HuH-7 (cell line): ENCODE measurements at places on chromosomes 16 and 17.

GRCh38 chr17:80890921-80891396 is 100.7 kb upstream of the CHMP6 start:
- DNase-seq, result no peak

GRCh38 chr17:57971572-57971971 is 16.4 kb upstream of the CUEDC1 start:
- no peak for DNase-seq

- DNase-seq, result no peak
These were observed 458.4 kb downstream of the SHISA9 start for GRCh38 chr16:13359835-13360234.

- no peak for DNase-seq
These were observed 13.3 kb upstream of the CSNK2A2 start for GRCh38 chr16:58211245-58211644.

- no peak for DNase-seq
These were observed 239.6 kb downstream of the CDH11 start for GRCh38 chr16:64882078-64882784.

GRCh38 chr16:82395212-82395611 is 225.2 kb upstream of the MPHOSPH6 start:
- DNase-seq, result no peak

DNA sequence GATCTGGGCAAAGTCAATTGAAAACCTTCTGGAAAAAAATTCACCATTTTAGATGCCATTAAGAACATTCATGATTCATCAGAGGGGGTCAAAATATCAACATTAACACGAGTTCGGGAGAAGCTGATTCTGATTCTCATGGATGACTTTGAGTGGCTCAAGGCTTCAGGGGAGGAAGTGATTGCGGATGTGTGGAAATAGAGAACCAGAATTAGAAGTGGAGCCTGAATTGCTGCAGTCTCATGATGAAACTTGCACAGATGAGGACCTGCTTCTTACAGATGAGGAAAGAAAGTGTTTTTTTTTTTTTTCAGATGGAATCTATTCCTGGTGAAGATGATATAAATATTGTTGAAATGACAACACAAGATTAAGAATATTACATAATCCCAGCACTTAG is 12.9 kb downstream of the ITGAX start:
- DNase-seq, result no peak

DNA sequence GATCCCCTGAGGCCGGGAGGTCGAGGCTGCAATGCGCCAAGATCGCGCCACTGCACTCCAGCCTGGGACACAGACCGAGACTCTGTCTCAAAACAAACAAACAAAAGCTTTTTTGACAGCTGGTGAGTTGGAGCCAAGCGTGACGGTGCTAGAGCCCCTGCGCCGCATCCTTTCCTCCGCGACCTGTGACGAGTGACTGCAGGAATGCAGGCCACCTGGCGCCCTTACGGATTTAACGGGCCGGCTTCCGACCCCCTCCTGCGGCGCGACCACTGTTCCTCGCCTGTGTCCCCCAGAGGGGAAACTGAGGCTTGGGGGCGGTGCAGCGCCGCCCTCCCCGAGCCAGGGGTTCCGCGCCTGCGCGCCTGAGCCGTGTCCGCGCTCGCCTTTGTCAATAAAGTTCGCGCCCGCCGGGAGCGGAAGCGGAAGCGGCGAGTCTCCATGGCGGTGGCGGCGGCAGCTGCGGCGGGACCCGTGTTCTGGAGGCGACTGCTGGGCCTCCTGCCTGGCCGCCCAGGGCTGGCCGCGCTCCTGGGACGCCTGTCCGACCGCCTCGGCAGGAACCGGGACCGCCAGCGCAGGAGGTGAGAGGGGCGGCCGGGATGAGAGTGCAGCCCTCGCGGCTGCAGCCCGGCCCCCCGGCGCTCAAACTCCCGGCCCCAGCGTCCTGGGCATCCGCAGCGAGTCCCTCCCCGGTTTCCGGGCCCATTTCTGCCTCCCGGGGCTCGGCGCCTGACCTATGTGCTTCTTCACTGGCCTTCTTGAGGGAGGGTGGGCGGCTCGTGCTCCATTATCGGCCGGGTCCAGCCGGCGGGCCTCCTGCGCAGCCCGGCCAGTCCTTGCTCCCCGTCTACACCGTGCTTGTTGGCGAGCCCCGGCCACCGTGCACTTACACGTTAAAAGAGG is at the start of gene PGS1:
Gene PGS1, plus strand, starts transcription at position 425 of the 906 bp plus-strand sequence. Its CDS starts 17 bp downstream, at position 442.
- DNase-seq, result peak; percentile 80

DNA sequence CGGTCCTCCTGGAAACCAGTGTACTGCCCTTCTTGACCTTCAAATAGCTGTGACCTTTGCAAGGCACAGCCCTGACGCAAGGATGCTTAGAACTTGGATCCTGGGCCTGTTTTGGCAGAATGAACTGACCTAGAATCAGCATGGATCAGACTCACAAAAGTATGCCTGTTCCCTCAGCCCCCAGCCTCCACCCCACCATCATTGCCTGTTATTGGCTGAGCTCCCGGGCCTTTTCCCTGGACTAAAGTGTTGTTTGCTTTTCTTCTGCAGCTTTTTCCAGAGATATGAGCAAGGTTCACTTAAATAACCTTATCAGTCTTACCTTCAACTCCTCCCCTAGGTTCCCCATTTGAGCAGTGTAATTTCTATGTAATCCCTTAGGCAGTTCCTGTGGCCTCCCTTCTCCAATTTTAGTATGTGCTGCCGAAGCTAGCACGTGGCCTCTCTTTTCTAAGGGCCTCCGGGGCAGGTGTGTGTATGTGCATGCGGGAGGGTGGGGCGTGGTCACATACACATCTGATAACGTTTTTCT is 347.4 kb downstream of the MAF start:
- peak; percentile 41 for DNase-seq

GRCh38 chr17:2215616-2216364 is 87.8 kb downstream of the SMG6 start:
- DNase-seq, result no peak

GRCh38 chr16:72743011-72743761 is 304.7 kb downstream of the ZFHX3 start:
- no peak for DNase-seq

- peak; percentile 83 for DNase-seq
These were observed 934 bp downstream of the MAFG start for GRCh38 chr17:81926451-81927151.

DNA sequence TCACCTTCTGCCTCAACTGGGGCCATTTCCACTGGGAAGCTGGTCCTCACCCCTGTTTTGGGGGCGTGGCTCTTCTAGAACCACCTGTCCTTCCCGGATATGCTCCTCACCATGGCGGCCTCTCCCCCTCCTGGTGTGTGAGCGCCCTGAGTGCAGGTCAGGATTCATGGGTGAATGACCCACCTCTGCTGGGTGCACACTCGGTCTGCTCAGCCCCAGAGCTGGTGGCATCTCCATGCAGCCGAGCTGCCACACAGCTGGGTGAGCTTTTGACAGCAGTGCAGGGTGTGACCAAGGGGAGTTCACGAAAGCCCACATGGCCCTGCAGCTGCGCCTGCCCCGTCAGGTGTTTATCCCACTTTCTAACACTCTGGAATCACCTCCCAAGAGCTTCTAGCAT is 27.3 kb downstream of the GRIN2C start:
- DNase-seq, result no peak

GRCh38 chr17:7929158-7930023 is at the start of gene KCNAB3:
Gene KCNAB3, minus strand, starts transcription at chr17:7929856. Its CDS starts 421 bp downstream, at chr17:7929435.
- no peak for DNase-seq

- DNase-seq, result no peak
These were observed 287.4 kb downstream of the SEC14L1 start for GRCh38 chr17:77428020-77428748.

- DNase-seq, result no peak
These were observed 38.7 kb upstream of the MRPS23 start for GRCh38 chr17:57888311-57889216.

- peak; percentile 96 for DNase-seq
These were observed 60.3 kb upstream of the CIBAR2 start for GRCh38 chr16:85172455-85173145.

GRCh38 chr17:14269473-14269872 is 31.4 kb upstream of the HS3ST3B1 start:
- DNase-seq, result no peak

- no peak for DNase-seq
These were observed 24.7 kb upstream of the WSB1 start for GRCh38 chr17:27269201-27269600.

DNA sequence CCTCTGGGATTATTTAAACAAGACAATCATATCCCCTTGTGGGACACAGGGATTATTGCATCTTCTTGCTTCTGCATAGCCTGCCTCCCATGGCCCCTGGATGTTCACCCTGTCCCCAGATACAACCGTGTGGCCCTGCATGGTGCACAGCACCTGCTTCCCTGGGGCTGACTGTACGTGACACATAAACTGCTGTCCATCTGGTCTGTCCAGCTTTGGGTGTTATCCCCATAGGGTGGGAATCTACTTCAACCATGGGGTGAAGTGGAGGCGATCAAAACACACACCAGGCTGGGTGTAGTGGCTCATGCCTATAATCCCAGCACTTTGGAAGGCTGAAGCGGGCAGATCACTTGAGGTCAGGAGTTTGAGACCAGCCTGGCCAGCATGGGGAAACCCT is 138.8 kb downstream of the XYLT1 start:
- DNase-seq, result no peak

GRCh38 chr16:53787423-53787822 is 83.5 kb downstream of the FTO start:
- DNase-seq, result no peak

DNA sequence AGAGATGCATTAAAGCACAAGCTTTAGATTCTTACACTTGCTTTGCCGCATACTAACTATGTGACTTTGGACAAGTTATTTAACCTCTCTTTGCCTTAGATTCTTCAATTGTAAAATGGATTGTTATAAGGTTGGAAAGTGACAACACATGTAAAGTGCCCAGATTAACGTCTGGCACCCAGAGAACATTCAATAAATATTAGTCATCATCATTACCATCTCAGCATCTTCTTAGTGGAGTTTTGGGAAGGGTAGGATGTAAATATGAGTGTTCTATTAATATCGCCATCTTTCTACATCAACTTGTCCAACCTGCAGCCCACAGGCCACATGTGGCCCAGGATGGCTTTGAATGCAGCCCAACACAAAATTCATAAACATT is 27.4 kb upstream of the FAM20A start:
- DNase-seq, result no peak

DNA sequence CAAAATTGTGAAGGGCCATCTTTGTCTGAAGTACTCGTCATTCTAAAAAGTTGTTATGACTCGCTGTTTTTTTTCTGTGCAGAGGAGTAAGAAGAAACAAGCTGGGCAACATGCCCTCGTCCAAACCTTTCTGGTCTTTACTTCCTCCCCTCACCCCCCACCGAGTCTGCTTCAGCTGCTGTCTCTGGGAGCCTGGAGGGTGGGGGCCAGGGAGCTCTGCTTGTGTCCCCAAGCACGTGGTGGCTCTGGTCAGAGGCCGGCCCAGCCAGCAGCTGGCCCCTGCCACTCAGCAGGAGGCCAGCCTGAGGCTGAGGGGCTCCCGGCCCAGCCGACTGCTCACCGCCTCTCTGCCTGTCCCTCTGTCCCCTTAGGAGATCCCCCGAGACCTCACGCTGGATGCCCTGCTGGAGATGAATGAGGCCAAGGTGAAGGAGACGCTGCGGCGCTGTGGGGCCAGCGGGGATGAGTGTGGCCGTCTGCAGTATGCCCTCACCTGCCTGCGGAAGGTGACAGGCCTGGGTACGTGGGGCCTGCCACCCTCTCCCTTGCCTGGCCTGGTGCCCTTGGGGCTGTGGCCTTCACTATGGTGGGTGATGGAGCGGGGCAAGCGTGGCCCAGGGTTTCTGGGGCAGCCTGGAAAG is 53.7 kb upstream of the LGALS9 start:
- no peak for DNase-seq

GRCh38 chr16:67884684-67885083 is at the start of gene NRN1L:
Gene NRN1L, plus strand, starts transcription at chr16:67884885. Its CDS starts 19 bp downstream, at chr16:67884904.
- DNase-seq, result no peak

GRCh38 chr16:4617880-4618279 is 3.2 kb upstream of the UBALD1 start:
- DNase-seq, result no peak

DNA sequence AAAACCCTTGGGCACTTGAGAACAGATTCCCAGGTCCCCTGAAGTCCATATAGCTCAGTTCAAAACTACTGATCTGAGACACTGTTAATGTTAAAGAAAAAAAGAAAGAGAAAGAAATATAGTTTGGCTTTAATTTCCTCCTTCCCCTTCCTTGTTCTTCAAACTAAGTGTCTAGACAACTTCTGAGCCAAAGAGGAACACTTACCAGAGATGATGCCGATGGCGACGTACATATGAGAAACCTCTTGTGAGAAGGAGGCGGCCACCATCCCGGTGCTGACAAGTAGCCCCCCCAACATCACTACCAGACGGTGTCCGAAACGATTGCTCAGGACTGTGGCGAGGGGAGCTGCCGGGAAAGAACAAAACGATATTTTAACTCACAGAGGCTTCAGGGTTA is 17.2 kb downstream of the SLC16A6 start:
- no peak for DNase-seq

- DNase-seq, result no peak
These were observed 12.7 kb downstream of the LIG3 start for GRCh38 chr17:34993031-34993430.

DNA sequence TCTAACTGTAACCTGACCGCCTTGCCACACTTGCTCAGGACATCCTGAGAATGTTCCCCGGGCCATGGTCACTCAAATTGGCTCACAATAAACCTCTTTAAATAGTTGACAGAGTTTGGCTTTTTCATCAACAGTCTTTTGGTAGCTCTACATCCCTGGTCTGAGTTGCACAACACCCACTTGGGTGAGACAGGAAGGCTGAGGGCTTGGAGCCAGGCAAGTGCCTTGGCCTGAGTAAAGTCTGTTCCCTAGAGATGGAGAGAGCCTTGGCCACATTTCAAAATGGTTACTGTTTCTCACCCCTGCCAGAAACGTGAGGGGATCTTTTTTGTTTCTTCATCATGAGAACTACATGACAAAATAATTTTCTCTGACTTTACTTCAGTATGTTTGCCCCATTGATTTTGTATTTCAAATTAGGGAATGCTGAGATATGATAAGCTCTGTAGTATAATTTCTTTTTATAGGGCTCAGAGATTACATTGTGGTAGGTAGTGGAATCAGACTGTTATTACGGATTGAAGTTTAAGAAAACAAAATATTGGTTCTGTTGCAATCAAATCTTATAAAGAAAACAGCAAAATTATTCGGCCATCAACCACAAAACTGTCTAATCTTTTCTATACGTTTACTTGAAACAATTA is 53.9 kb upstream of the NETO2 start:
- no peak for DNase-seq

DNA sequence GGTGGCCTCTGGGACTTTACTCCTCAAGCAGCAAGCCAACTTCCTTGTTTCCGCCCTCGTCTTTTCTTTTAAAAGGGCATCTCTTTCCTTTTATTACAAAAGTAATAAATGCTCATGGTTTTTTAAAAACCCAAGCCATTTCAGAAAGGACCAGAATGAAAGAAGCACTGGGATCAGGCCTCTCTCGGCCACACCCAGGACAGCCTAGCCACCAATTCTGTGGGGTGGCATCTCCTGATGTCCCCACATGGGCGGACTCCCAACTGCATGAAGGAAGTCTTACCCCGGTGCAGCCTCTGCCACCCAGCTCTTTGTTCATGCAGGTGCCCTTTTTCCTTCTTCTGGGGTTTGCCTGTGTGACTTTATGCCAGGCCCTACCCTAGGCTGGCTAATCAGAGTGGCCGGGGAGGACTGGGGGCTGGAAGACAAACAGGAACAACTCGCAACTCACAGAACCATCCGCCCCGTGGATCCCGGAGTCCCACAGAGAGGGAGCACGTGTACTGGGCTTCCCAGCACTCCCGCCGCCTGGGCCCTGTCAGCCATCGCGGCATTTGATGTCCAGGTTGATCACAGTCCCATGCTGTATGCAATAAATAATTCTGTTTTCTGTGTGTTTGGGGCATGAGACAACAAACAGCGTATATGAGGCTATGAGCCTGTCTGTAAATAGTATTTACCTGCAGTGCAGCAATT is 2.6 kb upstream of the RASD1 start:
- DNase-seq, result no peak
